ENCODE measurements at places on chromosomes 2 and 18.

GRCh38 chr2:206540757-206541156 is 97.4 kb downstream of the ADAM23 start:
- no peak for DNase-seq

DNA sequence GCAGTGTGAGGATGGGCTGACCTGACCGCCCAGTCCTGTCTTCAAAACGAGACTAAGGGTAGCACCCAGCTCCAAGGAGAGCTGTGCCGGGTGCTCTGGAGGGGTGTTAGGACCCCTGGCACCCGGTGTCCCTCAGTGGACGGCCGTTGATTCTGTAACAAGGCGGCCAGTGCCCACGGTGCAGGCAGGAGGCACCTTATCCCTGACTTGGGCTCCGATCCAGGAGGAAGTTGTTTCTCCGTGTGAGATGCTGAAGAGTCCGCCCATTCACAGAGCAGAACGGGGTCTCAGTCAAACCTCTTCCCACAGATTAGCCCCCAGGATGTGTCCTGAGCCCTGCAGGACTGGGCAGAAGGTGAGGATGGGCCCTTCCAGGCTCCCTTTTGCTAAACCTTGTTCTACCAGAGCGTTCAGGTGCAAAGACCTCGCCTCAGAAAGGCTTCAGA is 123.0 kb downstream of the NFATC1 start:
- DNase-seq: no peak

GRCh38 chr2:203798296-203799087 is 69.1 kb upstream of the CTLA4 start:
- no peak for DNase-seq

- no peak for DNase-seq
Measured at GRCh38 chr2:166651080-166651675, 157.1 kb upstream of the SCN7A start.

DNA sequence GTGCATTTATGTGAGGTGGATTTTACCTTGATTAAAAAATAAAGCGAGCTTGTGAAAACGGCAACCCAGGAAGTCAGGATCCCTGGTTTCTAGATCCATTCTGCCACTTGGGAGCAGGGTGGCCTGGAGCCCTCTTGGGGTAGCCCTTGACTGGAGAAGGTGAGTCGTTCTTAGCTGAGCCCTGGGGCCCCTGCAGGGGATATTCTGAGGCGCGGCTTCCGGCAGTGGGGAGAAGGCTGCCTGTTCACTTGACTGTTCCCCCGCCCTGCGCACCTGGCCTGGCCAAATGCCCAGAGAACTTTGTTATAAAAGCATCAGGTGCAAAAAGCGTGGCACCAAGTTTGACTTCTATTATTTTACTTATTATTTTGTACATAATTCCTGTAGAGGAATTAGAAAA is 221.9 kb downstream of the DYSF start:
- DNase-seq: peak; percentile 77

- no peak for DNase-seq
Measured at GRCh38 chr2:189142893-189143759, 36.4 kb downstream of the COL5A2 start.

DNA sequence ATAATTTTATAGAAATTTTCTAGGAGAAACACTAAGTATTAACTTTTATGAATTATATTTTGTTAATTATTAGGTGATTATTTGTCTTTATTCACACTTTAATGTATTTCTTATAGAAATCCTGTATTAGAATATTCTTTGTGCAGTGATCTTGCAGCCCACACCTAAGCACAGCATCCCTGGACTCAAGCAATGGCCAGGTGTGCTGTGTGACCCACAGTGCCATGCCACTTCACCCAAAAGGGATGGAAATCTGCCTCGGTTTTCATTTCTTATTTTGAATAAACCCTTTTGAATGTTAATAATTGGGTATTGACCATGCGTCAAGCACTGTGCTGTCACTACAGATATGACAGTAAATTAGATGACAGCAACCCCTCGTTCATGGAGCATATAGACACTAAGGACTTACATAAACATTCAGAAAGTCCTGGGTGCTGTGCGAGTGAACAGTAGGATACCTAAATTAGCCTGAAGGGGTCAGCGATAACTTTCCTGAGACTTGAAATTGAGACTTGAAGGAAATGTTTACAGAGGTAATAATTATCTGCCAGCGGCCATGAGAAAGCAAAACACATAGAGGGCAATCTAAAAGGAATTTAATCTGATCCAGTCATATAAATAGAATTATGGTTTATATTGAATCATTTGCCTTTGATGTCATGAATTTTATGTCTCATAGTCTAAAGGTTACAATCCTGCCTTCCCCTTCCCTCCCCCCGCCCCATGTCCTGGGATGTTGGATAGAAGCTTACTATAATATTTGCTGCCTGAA is 52.7 kb upstream of the CALCRL start:
- no peak for DNase-seq

Measured in Peyer's patch (tissue), 4 donors.